GF-D8 (cell line): ENCODE measurements at places on chromosomes 1 and 21.

GRCh38 chr1:41434748-41435449 is 49.6 kb downstream of the EDN2 start:
- no peak for DNase-seq

GRCh38 chr1:91501971-91502671 is 1.5 kb downstream of the CDC7 start:
- DNase-seq, result no peak

DNA sequence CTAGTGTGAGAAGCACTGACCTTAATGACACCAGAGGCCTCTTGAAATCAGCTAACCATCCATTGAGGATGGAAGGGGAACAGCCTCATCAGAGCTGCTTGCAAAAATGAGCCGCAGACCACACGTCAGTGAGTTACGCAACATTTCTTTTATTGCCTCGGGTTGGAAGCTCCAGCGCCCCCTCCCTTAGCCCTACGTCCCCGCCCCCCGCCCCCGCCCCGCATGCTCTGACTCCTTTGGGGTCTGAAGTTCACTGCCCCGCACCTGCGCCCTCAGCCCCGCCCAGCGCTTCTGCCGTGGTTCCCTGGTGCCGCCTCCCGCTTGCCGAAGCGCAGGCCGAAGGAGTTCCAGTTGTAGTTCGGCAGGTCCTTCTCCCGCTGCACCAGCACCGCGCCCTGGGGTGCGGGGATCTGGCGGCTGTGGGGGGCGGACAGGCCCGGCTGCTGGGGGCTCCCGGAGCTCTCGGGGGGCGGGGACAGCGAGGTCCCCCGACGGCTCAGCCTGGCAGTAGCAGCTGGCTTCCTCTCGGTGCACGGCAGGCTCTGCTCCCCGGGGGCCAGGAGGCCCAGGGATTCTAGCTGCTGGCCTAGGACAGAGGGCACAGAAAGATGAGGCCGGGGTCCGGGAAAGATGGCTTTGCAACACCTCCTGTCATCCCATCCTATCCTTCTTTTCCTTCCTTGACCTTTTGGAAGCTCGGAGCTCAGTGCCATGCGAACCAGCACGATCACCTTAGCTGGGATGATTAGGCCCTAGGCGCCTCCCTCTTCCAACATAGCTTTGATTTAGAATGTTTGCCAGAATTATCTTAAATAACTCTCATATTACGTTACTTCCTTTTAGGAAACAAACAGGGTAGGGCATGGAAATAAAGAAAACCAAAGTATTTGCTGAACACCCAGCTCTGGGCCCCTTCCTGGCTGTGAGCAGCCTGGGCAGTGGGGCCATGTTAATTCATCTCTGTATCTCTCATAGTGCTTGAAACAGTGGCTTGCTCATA is 5.8 kb downstream of the KISS1 start:
- DNase-seq, result peak; percentile 83

- no peak for DNase-seq
These were observed 96.8 kb upstream of the ATP1B1 start for GRCh38 chr1:169009666-169010065.

DNA sequence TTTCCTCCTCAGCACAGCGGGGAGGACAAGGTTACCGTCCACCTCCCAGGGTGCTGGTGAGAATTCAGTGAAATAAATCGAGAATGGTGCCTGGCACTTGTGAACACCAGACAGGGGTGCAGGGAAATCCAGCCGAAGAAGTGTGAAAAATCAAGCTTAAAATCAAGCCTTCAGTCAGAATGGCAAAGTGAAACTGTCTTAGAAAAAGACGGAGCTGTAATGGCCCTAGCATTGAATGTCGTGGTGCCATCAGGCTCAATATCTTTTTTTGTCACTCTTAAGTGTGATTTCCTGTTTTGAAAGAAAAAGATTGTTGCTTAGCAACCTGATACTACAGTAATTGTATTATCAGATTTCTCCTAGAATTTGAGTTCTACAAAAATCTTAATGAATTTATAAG is 22.1 kb downstream of the EDARADD start:
- no peak for DNase-seq

DNA sequence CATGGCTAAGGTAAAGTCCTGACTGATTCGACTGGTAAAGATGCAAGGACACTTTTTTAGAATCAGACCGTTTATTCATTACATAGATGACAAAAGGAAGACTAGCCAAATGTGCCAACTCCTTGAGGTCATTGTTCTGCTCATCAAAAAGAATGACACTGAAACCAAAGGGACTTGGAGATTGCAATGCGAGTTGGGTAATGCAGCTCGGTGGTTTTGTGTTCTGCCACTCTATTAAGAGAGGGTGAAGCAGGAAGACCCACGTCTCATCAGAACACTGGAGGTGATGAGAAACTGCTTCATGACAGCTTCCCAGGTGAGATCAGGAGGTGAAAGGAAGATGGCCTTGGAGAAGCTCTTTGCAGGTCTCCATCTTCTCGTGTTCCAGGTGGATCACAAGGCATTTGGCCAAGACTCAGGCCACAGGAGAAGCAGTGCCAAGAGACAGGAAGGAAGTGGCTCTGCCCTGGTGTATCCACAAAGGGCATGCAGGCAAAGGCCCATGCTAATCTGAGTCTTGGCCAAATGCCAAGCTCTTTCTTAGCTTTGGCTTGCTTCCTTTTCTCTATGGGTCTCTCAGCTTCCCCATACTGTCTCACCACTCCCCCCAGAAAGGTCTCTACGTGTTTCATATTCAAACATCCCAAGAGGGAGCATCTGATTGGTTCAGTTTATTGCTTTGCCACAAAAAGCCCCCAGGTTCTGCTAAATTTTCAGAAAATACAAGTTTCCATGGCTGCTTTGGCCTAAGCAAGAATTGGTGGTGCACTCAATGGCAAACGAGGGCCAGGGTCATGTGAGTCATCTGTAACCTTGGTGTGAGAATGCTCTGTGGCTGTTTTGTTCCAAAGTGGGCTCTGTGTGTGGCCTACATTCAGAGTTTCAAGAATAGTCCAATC is 5.7 kb upstream of the CCT8 start:
- DNase-seq, result peak; percentile 94

DNA sequence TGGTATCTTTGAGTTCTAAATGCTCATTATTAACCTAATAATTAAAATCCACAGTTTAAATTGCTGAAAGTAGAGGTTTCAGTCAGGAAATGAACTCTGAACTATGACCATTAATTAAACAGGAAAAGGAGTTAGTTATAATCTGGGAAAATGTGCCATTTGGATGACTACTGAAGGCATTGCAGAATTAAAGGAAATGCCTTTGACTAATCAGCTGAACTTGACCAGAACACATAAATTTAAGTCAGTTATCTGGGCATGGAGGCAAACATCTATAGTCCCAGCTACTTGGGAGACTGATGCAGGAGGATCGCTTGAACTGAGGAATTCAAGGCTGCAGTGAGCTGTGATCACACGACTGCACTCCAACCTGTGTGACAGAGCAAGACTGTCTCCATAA is 31.9 kb downstream of the SLC44A5 start:
- no peak for DNase-seq

GRCh38 chr1:240878631-240879030 is 266.7 kb upstream of the GREM2 start:
- DNase-seq, result no peak

DNA sequence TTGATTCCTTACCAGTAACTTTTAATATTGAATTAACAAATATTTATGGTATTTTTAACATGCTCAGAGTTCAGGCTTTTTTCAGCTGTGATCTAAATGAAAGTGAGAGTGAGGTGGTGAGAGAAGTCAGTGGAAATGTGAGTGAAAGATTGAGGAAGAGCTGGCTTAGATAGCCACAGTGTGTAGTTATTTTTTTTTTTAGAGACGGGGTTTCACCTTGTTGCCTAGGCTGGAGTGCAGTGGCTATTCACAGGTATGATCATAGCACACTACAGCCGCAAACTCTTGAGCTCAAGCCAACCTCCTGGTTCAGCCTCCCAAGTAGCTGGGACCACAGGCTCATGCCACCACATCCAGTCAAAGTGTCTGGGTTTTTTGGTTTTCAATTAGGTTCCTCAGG is 10.9 kb downstream of the RNF11 start:
- DNase-seq, result no peak

GRCh38 chr1:117146072-117146471 is 24.5 kb upstream of the TRIM45 start:
- no peak for DNase-seq

GRCh38 chr1:160850541-160850940 is 12.1 kb downstream of the CD244 start:
- DNase-seq, result no peak
